ENCODE measurements at places on chromosomes 4 and X.

- no peak for DNase-seq
Measured at GRCh38 chr4:87141428-87141827, 79.0 kb downstream of the KLHL8 start.

GRCh38 chrX:35800474-35800873 is 2.3 kb downstream of the MAGEB16 start:
- no peak for DNase-seq

DNA sequence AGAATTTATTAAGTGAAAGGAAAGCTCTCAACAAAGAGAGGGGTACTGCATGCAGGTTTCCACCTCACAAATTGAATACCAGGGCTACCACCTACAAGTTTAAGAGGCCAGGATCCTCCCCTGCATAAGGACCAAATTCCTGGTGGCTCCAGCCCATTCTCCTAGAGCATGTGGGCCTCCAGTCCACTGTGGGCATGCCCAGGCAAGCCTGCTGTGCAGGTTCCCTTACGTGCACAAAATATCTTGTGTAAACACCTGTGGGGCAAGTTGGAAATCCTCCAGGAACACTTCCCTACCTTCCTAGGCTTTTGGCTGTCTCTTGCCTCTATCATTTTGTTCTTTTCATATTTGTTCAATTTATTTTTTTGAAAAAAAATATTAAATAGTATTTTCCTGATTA is 724.3 kb downstream of the ARAP2 start:
- no peak for DNase-seq

- no peak for DNase-seq
Measured at GRCh38 chrX:100479329-100479728, 69.3 kb upstream of the PCDH19 start.

DNA sequence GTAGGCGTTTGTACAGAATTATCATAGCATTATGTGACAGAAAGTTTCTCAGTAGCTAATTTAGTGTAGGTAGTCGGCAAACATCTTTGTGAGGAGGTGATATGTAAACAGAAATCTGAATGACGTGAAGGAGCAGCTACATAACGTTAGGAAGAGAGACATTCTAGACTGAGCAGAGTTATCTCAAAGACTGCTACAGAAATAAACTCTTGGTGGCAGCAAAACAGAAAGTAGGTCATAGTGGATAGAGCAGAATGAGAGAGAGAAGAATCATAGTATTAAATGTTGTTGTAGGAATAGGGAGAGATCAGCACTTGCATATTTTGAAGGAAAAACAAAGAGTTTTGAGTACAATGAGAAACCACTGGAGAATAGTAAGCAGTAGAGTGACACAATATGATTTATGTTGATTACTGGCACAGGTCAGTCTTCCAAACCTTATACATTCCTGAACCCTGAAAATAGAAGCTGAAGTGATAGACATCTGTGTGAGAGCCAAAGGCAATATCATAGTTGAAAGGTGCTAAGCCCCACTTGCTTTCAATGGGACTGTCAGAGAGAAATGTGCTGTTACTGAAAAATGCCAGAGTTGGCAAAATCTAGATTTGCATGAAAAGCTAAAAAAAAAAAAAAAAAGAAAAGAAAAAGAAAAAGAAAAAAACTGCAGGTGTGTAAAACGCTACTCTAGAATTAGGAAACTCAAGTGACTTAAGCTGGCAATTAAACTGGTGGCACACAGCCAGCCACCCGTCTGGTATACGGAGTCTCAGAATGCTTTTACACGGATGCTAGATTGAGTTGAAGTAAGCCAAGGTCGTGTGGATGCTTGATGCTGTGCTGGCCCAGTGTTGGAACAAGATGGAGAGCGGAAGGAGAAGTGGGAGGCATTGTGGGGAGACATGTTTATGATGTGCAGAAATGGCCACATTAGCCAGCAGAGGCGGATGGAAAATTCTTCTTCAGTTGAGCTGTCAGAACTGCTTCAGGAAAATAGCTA is 750.2 kb upstream of the HS3ST1 start:
- DNase-seq: no peak

DNA sequence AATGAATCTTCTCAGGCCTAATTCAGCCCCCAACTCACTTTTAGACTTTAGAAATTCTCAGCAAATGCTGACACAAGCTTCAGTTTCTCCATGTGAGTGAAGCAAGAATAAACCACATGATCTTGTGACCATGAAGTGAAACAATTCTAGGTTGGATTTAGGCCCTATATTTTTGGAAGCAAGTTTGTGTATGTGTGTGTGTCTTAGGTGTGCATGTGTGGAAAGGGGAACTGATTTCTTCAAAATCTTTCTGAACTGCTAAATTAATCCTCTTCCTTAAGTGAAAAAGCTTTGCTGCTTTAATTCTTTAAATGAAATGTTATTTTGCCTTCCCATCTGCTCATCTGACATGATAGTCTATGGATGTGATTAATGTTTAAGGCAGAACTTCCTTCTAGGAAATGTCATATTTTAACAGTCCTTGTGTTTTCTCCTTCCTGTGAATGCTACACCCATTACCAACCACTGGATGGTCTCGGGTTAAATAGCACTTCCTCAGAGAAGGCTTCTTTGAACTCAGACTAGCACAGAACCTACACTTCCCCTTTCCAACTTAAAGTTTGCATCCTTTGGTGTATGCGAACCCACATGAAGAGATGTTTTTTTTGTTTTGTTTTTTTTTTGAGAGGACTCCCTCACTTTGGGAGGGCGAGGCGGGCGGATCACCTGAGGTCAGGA is 1.2 kb upstream of the TMEM144 start:
- DNase-seq: no peak

DNA sequence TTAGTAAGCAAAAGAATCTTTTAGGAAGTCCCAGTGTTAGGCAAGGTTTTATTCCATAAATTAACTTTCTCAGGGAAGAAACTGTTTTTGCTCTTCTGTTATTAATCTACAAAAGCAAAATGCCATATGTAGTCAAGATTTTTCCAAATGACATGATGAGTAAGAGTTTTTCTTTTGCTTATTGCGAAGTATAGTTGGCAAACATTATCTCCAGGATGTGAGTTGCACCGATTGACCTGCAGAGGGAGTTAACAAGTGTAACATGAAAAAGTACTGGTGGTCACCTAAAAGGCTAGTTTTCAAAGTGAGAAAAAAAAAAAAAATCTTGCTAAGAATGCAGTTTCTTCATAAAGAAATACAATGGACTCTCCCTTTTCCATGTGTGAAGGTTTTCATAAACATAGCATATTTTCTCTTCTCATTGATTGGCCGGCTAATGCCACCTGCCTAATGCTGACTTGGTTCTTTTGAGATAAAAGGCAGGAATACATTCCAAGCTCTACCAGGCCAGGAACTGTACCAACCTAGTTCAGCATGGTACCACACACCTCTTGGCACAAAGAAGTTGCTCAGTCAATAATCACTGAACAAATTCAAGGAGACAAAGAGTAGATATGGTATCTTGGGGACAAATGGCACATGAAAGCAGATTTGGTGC is 100.2 kb downstream of the LNX1 start:
- no peak for DNase-seq

DNA sequence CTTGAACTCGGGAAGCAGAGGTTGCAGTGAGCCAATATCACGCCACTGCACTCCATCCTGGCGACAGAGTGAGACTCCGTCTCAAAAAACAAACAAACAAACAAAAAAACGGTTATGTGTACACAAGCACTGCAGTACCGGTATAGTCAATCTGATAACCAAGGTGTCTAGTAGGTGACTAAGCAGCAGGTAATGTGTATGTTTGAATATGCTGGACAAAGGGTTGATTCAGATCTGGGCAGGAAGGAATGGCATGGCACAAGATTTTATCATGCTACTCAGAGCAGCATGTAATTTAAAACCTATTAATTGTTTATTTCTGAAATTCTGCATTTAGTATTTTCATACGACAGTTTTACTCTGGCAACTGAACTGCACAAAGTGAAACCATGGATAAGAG is 41.7 kb downstream of the MAGEC1 start:
- no peak for DNase-seq

GRCh38 chr4:175641024-175641423 is 171.0 kb downstream of the GPM6A start:
- DNase-seq: no peak

GRCh38 chr4:77044461-77045150 is 31.2 kb downstream of the CCNI start:
- DNase-seq: no peak

DNA sequence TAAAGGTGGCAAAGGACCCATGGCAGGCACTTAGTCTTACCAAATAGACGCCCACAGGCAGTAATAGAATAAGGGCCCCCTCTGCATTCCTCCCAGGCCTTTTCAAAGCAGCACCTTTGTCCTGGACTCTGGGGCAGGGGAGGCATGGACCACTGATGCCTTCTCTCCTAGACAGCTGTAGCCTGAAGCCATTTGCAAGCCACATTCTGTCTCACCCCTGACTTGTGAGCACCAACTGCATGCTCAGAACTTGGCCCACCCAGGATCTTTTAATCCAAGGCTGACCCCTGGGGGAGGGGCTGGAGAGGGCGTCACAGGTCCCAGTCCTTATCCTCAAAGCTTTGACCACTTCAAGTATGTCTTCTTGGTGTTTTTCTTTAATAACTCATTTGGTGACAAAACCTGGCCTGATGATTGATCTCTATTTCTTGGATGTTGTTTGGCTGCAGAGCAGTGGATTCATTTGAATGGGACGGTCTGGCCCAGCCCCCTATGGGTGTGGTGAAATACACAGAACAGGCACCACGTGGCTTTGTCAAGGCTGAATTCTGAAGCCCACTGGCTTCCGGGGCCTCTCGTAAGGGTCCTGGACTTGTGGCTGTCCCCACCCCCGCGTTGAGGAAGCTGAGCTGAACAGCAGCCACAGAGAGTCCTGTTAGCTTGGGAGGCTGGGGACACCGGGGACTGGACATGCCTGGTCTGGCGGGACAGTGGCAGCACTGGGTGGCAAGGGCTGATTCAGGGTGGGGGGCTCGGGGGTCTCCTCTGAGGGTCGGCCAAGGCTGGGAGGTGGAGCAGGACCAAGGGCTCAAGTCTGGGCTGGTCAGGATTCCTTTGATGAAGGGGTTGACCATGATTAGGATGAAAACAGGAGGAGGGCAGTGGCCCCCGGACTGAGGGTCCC is 36.6 kb downstream of the ADRA2C start:
- DNase-seq: no peak

DNA sequence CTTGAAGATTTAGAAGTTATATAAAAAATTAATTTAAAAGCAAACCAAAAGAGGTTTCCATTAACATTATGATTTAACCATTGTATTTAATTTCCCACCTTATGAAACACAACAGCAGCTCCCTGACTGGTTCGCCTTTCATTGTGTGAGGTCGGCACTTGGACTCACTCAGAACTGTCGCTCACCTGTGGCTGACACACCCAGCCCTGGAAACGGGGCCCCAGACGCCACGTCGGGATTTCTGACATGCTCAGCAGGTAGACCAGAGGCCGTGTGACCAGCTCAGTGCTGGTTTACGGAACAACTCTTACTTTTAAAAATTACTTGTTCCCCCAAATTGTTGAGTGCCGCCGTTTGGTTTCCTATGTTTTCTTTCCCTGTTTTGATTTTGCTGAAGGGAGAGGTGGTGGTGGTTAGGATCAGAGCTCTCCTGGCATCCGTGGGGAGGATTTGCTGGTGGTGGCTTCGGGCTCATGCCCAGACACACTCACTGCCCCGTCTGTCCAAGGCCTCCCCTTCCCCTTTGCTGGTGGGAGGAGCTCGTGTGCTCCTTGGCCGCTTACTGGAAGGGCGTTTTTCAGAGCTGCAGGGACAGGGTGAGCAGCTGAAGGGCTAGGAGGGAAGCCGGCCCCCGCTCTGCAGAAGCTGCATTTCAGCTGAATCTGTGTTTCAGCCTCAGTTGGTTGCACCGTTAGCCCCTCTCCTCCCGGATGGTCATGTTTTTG is 59.2 kb downstream of the CPLX1 start:
- no peak for DNase-seq

- DNase-seq: no peak
Measured at GRCh38 chr4:17142232-17142711, 243.8 kb upstream of the LDB2 start.

GRCh38 chr4:1035510-1035909 is 24.1 kb downstream of the FGFRL1 start:
- no peak for DNase-seq

- DNase-seq: no peak
Measured at GRCh38 chr4:148396986-148397673, 45.1 kb downstream of the NR3C2 start.

DNA sequence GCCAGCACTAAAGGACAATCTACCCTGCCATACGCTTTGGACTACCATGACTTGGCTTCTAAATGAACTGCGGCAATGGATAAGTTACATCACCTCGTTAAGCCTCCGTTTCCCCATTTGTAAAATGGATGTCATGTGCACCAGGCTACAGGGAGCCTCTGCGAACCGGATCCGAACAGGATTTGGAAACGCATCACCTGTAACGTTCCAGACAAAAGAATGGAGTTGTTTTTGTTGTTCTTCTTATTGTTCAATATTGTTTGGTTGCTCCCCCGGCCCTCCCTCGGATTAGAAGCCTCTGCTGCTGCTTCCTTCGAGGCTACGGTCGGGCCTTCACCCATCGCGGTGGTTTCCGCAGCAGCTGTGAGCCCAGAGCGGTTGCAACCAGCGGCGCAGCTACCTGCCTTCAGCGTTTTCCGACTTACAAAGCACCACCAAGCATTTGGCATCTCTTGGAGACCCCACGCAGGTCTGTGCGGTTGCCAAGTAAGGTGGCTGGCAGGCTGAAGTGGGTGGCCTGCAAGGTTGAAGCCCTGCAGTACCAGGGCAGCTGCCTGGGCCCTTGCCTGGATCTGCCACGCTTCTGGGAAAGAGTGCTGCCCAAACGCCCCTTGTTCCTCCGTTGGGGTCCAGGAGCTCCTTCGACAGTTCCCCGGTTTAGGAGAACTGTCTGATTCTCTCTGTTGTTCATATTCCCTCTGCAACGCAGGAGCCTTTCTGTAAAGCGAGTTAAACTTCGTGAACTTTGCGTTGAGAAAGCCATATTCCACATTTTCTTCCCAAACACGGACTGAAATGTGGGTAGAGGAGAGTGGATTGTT is 7.1 kb downstream of the NKX3-2 start:
- no peak for DNase-seq

DNA sequence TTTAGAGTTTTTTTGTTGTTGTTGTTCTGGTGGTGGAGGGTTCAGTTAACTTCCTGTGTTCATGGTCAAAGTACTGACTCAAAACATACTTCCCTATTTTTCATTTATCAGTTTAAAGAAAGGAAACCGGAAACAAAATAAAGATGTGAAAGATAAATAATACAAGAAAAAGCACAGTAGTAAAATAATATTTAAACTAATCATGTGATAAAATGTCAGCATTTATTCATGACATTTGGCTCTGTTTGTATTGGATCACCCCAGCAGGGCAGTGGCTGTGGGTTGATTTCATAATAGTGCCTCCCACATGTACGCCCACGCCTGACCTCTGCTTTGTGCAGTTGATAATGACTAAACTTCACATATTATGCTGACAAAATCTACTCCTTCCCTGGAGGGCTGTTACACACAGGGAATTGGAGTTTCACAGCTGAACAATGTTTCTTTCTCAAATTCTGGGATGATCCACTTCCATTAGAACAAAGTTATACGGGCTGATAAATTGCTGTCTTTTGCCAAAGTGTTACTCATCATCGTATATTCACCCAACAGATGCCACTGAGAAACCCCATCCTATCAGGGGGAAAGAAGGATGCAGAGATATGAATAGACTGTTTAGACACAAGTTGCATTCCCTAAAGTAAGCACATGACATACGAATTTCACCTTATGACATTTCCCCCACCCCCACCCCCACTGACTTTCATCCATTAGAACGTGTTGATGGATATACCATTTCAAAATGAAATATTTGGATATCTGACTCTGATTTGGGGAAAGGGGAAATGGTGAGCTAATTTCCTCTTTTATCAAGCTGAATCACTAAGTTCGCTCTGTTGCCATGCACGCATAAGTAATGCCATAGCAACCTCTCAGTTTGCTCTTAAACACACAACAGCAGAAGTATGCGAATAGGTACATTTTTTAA is 48.3 kb downstream of the AMELX start:
- DNase-seq: no peak

Measured in stimulated activated CD4-positive, alpha-beta T cell treated with anti-CD3 and anti-CD28 coated beads, Interleukin-12 subunit alpha, Interleukin-12 subunit beta, amount 100 ng/mL, for 4 hours (primary cell).